Stimulated activated CD8-positive, alpha-beta memory T cell treated with anti-CD3 and anti-CD28 coated beads, Interleukin-7, amount 100 ng/mL, for 24 hours (primary cell): ENCODE measurements at places on chromosomes 4 and X.
A peak's percentile ranks its signal among the peaks of the same experiment; 100 is the strongest.

GRCh38 chr4:127236889-127237288 lies 395.9 kb upstream of the INTU start:
- DNase-seq = no peak

- no peak for DNase-seq
These were observed 66.6 kb downstream of the FREM3 start for GRCh38 chr4:143633833-143634232.

DNA sequence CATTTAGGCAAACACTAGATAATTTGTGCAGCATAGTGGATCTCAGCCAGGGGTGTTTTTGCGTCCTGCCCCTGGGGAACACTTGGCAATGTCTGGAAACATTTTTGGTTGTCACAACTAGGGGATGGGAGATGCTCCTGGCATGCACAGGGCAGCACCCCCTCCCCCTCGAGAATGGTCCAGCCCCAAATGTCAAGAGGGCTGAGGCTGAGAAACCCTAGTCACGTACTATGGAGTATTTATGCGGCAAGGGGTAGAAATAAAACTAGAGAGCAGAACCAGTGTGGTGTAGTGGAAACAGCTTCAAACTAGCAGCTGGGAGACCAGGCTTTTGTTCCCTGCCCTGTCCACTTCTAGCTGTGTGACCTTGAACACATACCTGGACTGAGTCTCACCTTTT lies 38.2 kb upstream of the CLCN4 start:
- DNase-seq = no peak

DNA sequence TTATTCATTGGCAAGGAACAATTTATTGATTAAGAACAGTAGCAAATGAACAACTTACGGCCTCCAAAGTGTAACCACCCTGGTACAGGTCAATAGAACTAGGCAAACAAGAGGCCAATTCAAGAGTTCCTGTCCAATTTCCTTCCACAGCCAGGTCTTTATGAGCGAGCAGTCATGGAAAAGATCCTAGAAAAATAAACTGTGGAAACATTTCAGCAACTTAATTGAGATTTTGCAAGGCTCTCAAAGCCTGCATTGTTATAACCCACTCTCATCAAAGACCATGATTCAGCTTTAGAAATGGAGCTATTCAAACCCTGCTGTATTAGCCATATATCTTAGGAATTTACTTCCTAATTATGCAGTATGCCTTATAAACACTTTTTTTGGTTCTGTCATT lies 43.6 kb downstream of the UNC5C start:
- no peak for DNase-seq

GRCh38 chrX:2608638-2609430 lies 82.3 kb upstream of the CD99 start:
- DNase-seq = peak; percentile 64
